Ascending aorta (tissue), 2 donors: ENCODE measurements at places on chromosomes 7 and 10. TPM values are rescaled to one million over a fixed set of nuclear protein-coding genes. Genes with fewer than 3 reads are reported as not detected.

DNMBP gene
- 15.9 TPM for total RNA-seq

ASB15 gene
- not detected for total RNA-seq

- DNase-seq = no peak
Measured at GRCh38 chr7:129616530-129616929, 5.0 kb downstream of the NRF1 start.

- DNase-seq = no peak
Measured at GRCh38 chr7:142357953-142358520, 100.2 kb upstream of the PRSS58 start.

DNA sequence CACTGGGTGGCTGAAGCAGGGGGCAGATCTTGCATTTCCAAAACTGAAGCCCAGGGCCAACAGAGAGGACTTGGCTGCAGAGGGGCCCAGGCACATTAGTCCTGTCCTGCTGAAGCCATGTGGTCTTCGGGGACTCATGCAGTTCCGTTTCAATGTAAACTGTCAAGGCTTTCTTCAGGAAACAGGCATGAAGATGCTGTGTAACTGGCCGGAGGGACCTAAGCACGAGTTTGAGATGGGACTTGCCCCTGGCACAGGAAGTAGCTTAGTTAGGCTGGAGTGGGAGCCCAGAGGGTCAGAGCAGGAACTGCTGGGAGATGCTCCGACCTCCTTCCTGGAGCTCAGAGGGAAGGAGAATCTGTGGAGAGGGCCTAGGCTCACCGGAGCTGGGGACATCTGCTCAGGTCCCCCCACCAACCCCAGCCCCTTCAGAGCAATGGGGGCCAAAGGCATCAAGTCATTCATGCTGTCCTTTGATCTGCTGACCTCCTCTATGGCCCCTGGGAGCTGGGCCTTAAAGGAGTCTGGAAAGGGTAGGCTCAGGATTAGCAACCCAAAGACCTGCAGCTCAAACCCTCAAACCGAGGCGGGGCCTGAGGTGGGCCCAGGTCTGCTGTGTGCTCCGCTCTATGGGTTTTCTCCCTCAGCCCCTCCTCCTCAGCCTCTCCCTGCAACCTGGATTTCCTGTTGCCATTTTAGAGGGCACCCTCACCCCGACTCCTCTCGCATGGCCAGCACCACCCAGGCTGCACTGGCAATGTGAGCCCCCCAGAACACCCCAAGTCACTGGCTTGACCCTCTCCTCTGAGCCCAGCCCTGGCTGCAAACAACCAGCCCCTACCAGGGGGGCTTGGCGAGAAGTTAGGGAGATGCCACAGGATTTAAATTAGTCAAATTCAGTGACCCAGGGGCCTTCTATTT is 4.4 kb upstream of the MNX1 start:
- DNase-seq = no peak

GRCh38 chr7:87920578-87920977 is 13.5 kb upstream of the ADAM22 start:
- no peak for DNase-seq

DNA sequence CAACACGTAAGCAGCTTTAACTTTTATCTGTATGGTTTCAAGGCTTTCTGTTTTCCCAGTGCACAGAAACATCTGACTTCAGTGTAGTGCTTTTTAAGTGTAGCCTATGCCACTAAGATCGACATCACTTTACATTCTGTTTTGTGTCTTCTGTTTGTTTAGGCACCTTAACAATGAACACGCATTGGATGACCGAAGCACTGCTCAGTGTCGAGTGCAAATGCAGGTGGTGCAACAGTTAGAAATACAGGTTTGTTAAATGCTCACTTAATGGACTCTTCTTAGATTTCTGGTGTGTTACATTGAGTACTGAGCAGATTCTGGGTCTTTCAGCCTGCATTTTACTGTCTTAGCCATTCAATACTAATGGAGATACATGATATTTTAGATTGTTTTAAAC is 237.4 kb downstream of the FOXP2 start:
- no peak for DNase-seq
